HTR-8/SVneo (cell line): ENCODE measurements at places on chromosomes 5 and 9.

DNA sequence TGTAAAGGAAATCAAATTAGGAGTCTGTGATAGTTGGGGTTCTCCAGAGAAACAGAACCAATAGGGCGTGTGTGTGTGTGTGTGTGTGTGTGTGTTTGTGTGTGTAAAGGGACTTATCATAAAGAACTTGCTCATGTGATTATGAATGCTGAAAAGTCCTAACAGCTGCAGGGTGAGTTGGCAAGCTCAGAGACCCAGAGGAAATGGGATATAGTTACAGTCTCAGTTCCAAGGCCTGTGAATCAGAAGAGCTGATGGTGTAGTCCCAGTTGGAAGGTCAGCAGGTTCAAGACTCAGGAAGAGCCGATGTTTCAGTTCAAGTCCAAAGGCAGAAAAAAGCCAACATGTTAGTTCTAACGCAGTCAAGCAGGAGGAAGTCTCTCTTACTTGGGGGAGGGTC is 214.2 kb downstream of the ELAVL2 start:
- no peak for DNase-seq

DNA sequence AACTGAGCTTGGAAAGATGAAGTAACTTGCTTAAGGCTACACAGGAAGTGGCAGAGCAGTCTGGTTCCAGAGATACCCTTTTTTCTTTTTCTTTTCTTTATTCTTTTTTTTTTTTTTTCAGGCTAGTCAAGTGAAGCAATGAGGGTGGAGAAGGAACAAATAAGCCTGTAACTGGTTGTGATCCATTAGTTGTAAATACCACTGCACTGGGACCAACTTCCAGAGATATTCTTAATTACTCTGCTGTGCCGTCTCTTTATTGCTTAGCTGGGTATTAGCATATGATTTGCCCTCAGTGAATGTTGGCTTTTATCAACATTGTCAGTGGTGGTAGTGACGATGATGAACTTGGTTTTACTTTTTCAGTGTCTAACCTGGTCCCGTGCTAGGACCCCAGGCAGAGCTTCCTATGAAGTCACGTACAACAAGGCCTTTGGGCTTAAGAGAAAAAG is 26.7 kb downstream of the LNPEP start:
- no peak for DNase-seq

DNA sequence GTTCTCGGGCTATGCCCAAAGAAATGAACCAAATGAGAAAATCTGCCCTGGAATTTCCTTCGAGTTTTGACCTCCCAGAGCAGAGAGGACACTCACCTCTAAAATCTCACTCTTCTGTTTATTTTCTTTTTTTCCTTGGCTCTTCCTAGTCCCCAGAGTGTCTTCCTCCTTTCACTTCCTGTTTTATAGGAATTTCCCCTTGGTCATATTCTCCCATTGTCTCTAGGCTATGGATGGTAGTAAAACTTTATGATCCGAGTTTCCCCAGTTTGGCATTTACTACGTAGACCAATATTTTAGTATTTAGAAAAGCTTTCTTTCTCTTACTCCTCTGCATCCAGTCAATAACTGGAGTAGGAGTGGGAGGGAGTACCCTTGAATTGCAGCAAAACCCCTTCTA is 354.5 kb upstream of the ZNF608 start:
- DNase-seq: no peak

- no peak for DNase-seq
These were observed 13.8 kb downstream of the DNAH5 start for GRCh38 chr5:13930541-13931171.

DNA sequence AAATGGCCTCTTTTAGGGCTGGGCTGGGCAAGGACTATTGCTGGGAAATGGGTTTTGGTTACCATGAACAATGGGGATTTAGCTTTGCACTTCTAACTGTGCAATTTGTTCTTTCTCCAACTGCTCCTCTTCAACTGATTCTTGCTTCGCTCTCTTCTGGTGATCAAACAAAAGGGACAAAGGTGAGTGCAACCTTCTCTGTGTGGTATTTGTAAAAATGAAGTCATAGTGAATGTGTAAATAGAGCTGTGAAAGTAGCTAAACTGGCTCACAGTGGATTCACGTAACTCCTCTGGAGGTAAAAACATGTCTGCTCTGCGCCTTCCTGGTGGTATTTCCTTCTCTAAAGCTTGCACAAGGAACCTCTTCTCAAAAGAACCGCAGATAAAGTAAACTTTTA is 20.9 kb upstream of the SPINK14 start:
- no peak for DNase-seq

GRCh38 chr5:169169783-169170182 is 131.2 kb downstream of the SLIT3 start:
- peak; percentile 40 for DNase-seq

- no peak for DNase-seq
These were observed 43.0 kb downstream of the IL31RA start for GRCh38 chr5:55894135-55894534.

GRCh38 chr5:25713259-25713658 is 1068.5 kb upstream of the CDH10 start:
- no peak for DNase-seq

- no peak for DNase-seq
These were observed 500.1 kb downstream of the ENC1 start for GRCh38 chr5:74140409-74140808.

DNA sequence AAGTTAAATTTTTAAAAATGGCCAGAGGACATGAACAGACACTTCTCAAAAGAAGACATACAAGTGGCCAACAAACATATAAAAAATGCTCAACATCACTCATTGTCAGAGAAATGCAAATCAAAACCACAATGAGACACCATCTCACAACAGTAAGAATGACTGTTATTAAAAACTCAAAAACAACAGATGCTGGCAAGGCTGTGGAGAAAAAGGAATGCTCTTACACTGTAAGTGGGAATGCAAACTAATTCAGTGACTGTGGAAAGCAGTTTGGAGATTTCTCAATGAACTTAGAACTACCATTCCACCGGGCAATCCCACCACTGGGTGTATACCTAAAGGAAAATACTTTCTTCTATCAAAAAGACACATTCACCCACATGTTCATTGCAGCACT is 168.5 kb upstream of the PIK3R1 start:
- no peak for DNase-seq

DNA sequence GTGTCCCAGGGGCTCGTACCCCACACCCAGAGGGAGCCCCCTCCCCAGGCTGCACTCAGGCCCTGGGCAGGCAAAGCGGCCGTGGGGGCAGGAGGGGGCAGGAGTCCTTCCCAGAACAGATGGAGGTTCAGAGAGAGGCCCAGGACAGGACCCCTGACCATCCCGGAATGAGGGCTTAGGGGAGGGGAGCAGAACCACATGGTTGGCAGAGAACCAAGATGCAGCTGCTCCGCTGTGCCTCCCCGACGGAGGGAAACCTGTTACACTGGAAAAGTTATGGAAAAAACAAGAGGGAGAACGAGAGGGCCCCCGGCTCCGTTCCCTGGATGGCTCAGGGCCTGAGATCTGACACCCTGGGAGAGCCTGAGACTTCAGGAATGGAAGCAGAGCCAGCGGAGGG is 22.7 kb downstream of the SLC12A7 start:
- DNase-seq: no peak

DNA sequence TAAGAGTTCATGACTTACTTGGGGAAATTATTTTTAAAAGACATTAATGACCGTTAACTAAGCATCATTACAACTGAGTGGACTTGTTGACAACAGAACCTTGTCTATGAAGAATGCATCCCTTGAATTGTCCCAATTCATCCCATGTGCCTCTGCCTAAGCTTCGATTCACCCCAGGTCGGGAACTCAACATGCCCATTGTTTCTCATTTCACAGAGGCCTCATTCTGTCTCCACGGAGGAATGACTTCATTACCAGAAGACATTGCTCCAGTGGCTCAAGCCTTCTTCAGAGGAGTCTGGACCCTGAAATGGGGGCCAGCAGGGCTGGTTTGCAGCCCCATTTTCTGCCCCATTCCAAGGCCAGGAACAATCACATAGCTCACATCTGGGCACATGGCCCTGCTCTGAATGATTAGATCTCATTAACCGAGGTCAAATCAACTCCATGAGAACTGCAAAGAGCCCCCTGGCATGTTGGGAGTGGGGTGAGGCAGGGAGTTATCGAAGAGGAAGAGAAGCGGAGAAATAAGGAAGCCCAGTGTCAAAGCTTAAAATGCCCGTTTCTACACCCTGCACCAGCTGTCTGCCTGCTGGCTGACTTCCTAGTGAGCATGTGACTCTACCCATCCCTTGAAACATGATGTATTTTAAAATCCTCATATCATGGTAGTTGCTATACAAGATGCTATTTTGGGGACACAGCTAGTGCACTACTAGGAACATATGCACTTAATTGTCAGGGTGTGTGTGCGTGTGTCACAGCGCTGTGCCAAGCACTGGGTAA is 137.3 kb downstream of the LHFPL2 start:
- DNase-seq: no peak

GRCh38 chr5:42507451-42508097 is 84.3 kb downstream of the GHR start:
- no peak for DNase-seq

DNA sequence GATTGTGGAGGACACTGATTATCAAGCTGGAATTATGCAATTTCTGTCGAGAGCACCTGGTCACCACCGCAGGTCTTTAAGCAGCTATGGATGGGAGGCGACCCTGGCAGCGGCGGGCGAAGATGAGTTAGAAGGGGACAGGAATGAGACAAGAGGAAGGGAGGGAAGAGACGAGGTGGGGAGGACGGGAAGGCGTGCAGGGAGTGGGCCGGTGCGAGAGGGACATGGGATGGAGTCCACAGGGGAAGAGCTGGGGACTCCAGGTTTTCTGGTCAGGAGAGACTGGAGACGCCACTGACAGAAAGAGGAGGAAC is 192.3 kb downstream of the MELK start:
- DNase-seq: no peak

DNA sequence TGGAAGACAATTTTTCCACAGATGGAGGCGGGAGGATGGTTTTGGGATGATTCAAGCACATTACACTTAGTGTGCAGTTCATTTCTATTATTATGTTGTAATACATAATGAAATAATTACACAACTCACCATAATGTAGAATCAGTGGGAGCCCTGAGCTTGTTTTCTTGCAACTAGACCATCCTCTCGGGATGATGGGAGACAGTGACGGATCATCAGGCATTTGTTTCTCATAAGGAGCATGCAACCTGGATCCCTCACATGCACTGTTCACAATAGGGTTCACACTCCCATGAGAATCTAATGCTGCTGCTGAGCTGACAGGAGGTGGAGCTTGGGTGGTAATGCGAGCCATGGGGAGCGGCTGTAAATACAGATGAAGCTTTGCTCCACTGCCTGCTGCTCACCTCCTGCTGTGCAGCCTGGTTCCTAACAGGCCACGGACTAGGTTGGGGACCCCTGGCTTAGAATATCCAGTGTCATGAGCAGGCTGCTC is 1.6 kb downstream of the STKLD1 start:
- DNase-seq: no peak

GRCh38 chr9:35026671-35027070 is 37.1 kb downstream of the DNAJB5 start:
- no peak for DNase-seq

DNA sequence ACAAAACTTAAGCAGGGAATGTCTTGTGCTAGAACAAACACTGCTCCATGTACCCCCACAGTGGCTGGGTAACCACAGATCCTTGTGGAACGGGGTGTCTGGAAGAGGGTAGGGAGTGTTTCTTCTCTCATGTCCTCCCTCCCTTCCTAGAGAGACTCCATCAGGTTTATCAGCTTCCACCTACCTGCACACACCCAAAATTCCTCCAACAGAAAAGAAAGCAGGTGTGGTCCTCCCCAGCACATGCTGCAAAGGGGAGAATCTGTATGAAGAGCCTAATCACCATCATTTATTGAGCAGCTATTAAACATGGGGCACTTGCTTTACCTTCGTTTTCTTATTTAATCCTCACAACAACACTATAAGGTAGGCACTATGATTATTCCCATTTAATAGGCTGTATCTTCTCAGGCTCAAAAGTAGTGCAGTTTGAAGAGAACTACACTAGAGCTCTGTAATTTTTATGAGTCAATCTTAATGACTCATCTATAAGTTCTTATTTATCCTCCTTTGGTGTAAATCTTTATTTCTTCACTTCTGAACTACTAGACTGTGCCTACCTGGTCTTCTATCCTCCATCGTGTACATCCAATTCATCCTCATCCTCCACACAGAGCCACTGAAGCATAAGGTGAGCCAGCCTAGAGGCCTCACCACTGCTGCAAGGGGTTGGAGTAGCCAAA is 31.6 kb downstream of the C9orf40 start:
- DNase-seq: no peak

DNA sequence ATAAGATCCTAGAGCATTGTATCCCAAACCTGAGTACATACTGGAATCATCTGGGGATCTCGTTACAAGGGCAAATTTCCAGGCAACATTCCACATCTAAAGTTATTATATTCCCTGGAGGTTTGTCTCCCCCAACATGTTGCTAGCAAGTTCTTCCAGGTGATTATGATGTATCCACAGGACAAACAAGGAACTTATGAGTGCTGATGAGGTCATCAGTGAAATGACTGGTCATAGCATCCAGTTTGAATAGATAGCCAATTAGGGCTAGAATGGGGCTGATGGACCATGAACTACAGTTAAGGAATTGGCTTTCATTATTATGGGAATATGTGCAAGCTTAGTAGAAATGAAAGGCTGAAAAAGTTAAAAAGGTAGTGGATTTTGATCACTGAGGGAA is 115.2 kb downstream of the CWC27 start:
- no peak for DNase-seq

DNA sequence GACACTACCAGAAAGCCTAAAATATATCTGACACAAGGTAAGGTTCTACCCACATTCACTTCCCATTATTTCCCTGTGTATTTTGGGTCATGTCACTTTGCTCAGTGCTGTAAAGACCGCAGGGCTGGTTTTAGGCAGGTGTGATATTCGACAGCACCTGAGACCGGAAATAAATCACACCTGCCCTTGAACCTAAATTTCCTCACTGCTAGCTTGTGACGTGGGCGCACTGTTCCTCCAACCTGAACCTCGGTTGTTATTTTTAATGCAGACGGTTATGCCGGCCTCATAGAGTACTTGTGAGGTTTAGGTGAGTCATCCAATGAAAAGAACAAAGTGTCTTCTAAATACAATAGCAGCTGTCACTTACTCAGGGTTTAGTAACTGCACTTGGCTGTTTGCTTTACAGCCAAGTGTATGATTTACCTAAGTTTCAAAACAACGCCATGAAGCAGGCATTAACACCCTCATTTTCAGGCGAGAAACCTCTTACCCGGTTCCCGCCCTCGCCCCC is 20.7 kb upstream of the ZNF782 start:
- no peak for DNase-seq

- no peak for DNase-seq
These were observed 52.4 kb downstream of the ERGIC1 start for GRCh38 chr5:172886476-172886875.
